ENCODE measurements at places on chromosomes 11 and 22.

- DNase-seq: no peak
These were observed 128.3 kb downstream of the CRYBB2 start for GRCh38 chr22:25347752-25348102.

DNA sequence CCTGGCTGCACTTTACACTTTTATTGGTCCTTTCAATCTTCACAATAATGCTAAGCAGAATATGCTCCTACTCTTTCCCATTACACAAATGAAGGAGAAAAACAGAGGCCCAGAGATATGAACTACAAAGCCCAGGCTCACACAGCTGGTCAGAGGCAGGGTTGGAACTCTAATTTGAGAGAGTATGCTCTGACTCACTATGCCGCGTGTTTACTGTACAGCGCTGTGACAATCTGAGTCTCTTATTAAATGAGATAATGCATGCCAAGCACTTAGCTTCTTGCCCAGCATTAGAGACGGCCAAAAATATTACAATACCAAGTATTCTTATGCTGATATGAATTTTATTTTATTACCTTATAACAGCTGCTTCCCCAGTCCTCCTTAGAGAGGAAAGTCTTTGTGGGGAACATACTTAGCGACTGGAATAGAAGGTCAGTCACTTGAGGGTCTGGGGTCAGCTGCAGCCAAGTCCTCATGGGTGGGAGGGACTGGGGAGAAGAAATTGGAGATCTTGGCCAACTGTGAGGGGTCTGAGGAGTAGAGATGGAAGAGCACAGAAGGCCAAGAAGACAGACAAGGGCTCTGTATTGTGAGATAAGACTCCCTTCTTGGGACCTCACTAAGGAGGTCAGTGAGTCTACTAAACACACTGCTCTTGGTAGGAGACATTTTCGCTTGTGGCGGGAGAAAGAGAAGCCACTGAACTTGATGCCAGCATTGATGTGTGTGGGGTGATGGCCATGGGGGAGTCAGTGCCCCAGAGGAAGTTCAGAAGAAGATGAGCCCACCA is 150.8 kb upstream of the TIMP3 start:
- no peak for DNase-seq

GRCh38 chr22:47129902-47130635 is 367.6 kb downstream of the TBC1D22A start:
- no peak for DNase-seq

GRCh38 chr22:31185056-31185455 is 25.1 kb downstream of the RNF185 start:
- no peak for DNase-seq

Measured in HL-60 (cell line).